CD4-positive, alpha-beta T cell treated with Interleukin-10 for 1 hour (primary cell): ENCODE measurements at places on chromosomes 5 and 9.

- DNase-seq: no peak
Measured at GRCh38 chr9:134887219-134887618, 6.6 kb downstream of the FCN2 start.

DNA sequence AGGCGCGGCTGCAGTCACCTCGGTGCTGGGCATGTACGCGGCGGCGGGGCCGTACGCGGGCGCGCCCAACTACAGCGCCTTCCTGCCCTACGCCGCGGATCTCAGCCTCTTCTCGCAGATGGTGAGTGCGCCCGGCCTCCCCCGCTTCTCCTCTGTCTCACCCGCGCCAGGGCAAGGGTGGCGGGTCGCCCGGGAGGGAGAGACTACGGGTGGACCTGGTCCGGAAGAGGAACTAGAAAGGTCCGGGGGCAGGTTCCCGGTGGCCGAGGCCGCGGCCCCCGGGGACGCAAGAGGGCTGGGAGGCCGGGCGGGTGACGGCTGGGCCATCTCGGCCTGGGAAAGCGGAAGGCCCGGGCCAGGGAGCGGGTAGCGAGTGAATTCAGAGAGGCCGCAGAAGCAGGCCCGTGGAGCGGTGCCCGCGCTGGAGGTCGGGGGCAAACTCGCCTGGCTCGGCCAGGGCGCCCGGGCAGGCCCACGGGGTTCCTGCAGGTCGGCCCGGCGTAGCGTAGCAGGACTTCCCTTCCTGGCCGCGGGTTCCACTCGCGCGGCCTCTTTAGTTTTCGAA, 711 bp downstream of the IRX1 start:
- DNase-seq: no peak

GRCh38 chr5:174745590-174746103, 21.3 kb downstream of the MSX2 start:
- no peak for DNase-seq

DNA sequence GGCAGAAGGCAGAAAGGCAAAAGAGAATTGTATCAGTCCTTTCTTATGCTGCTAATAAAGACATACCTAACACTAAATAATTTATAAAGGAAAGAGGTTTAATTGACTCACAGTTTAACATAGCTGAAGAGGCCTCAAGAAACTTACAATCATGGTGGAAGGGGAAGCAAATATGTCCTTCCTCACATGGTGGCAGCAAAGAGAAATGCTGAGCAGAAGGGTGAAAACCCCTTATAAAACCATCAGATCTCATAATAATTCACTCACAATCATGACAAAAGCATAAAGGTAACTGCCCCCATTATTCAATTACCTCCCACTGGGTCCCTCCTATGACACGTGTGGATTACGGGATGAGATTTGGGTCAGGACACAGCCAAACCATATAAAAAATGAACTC, 312.5 kb upstream of the PTGER4 start:
- DNase-seq: peak; percentile 58

DNA sequence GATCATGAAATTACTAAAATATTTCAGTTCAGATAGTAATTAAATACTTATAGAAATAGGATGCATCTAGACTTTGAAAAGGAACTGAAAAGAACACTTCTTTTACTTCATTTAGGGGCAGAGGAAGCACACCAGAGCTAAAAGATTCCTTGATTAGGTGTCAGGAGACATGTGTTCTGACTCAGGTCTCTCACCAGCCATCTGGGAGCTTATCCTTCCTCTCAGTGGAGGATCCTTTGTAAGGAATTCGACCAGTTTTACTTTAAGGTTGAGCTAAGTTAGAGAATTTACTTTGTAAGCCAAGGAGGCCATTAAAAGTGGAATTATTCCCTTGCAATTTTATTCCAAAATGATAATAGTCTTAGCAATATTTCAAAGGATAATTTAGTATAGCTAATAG, 16.7 kb downstream of the VCAN start:
- no peak for DNase-seq

- DNase-seq: peak; percentile 62
Measured at GRCh38 chr9:129483415-129484351, 137.2 kb downstream of the C9orf50 start.

DNA sequence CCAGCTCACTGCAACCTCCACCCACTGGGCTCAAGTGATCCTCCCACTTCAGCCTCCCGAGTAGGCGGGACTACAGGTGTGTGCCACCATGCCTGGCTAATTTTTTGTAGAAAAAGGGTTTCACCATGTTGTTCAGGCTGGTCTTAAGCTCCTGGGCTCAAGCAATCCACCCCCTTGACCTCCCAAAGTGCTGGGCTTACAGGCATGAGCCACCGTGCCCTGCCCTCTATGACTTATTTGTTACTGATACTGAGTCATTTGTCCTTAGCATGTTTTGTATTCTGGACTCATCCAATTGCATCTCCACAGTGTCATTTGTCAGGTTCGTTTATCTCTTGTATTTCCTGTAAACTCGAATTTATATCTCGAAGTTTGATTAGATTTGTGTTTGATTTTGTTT, 2.7 kb upstream of the ITK start:
- no peak for DNase-seq

GRCh38 chr5:22076586-22076985, 776.6 kb downstream of the CDH12 start:
- no peak for DNase-seq

- no peak for DNase-seq
Measured at GRCh38 chr5:135326296-135327254, 72.5 kb downstream of the MACROH2A1 start.

- no peak for DNase-seq
Measured at GRCh38 chr5:160850421-160850820, 1.6 kb downstream of the ATP10B start.

GRCh38 chr9:122252796-122253195, 11.8 kb downstream of the RBM18 start:
- DNase-seq: no peak

DNA sequence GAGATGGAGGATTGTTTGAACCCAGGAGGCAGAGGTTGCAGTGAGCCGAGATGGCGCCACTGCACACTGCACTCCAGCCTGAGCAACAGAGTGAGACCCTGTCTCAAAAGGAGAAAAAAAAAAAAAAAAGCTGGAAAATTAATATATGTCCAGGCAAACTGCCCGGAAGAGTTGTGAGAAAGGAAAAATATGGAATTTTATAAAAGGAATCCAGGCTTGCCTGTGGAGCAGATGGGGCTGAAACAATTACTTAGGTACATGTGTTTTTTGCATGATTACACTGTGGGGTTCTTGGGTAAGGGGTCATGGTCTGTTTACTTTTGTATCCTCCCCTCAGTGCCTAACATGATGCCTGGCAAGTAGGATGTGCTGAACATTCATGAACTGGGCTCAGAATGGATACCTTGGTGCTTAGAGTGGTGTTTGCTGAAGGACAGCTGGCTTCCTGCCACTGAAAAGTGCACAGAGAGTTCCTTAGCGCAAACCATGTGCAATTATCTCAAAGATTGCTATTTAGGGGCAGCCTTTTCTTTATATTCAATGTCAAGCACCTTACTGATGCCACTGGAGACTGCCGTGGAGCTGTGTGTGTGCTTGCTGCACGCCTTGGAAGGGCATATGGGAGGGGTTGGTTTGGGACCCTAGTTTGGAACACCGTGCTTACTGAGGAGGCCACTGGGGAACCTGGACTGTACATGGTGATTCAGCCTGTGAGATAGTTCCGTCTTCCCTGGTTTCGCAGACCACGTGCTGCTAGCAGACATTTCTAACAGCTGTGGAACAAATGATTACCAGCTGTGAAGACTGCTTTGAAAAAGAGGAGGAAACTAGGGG, 78.4 kb downstream of the MAP1B start:
- no peak for DNase-seq

DNA sequence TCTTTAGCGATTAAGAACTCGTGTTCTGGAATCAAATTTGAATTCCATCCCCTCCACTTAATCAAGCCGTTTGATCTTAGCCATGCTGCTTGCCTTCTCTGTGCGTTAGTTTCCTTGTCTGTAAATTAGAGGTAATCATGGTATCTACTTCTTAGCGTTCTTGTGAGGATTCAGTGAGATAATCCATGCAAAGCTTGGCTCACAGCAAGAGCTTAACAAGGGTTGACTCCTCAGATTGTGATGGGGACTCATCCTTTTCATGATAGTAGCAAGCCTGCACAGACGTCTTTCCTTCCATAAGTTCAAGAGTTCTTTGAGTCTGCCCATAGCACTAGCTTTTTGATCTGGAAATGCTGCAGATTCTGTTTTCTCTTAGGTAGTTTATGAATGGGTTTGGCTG, 72.8 kb downstream of the TRIO start:
- DNase-seq: no peak

GRCh38 chr9:87844506-87844905, 38.2 kb upstream of the SPATA31E1 start:
- no peak for DNase-seq

- no peak for DNase-seq
Measured at GRCh38 chr9:133226219-133227171, 17.4 kb upstream of the OBP2B start.

- DNase-seq: peak; percentile 78
Measured at GRCh38 chr5:76733049-76733417, 17.1 kb downstream of the F2R start.

DNA sequence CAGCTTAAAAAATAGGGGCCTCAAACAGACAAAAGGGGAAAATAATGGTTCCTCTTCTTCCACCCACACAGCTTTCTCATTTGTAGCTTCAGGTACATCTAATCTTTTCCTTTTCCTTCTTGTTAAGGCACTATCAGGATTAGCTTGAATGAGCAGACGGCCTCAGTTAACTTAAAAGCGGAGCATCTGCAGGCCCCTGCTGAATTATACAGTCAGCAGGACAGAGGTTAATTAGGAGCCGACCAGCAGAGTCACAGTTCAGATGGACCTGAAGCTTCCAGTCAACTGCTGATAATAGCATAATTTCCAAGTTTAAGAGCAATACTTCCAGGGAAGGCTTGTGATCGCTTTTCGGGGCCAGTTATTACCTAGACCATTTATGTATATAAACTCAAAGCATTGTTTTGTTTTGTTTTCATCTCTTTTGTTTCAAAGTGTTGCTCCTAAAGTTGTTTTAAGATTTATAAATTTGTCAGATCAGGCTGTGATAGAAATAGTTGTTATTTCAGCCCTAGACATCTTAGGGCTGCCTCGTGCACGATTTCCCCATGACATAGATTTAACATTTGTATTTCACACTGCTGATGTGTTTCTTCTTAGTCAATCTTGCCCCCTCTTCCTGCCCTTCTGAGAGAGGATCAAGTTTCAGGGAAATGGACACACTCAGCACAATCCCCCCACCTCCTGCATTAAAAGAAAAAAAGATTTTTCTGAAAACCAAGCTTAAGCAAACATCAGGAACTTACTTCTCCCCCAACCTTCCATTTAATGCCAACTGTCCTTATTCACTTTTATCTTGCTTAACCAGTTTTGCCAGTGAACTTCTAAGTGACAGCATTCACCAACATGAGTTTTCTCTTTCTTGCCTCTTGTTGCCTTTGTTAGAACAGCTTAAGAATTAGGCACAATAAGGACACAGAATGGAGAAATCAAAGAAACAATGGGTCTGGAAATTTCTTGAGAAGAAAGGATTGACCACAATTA, 449.8 kb downstream of the ARHGEF28 start:
- DNase-seq: no peak

DNA sequence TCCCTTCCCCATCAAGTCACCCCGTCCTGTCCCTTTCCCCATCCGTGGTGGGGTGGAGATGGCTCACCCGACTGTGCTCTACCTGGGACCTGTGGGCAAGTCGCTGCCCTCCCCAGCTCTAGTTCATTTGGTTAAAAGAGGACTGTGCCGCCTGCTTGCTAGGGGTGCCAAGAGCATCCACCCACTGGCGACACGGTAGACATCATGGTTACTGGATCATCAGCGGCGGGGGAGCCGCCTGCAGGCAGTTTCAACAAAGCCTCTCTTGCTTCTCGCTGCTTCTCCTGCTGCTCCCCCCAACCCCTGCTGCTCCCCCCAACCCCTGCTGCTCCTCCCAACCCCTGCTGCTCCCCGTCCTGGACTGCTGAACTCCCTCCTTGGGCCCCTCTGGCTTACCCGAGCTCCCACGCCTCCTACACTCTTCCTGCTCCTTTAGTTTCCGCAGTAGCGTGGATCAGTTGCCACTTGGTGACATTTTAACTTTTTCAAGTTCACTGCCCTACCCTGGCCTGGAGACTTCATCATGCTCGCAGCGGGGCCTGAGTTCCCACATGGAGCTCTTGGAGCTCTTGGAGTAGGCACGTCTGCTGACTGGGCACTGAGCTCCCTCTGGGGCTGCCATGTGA, 22.0 kb upstream of the SCGB3A1 start:
- no peak for DNase-seq

- DNase-seq: no peak
Measured at GRCh38 chr9:71821405-71821804, 53.1 kb upstream of the CEMIP2 start.

- DNase-seq: peak; percentile 51
Measured at GRCh38 chr5:135977375-135977928, 22.7 kb upstream of the LECT2 start.

- DNase-seq: no peak
Measured at GRCh38 chr9:125926936-125927335, 179.8 kb downstream of the PBX3 start.

DNA sequence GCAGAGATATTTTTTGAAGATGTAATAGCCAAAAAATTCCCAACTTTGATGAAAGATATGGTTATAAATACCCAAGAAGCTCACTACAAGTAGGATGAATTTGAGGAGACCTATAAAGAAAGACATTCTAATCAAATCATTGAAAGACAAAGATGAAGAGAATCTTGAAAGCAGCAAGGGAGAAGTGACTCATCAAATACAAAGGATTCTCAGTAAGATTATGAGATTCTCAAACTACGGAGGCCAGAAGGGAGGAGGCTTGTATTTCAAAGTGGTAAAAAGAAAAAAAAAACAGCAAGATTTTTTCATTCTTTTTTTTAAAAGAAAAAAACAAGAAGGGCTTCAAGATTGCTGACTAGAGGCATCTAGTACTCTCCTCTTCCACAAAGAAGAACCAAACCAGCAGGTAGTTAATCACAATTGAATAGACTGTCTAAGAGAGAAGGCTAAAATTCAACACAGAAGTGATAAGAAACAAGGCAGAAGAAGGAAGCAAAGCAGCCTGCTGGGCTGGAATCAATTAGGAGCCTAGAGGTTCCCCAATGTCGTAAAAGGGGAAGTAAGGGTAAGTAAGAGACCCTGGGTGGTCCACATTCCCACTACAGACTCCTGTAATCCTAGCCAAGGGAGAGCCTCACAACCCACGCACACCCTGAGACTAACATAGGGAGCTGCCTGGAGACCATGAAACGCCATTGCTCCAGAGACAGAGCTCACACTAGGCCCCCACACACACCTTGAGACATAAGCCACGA, 59.1 kb upstream of the NIPAL4 start:
- DNase-seq: no peak

- no peak for DNase-seq
Measured at GRCh38 chr5:16592255-16592654, 24.5 kb downstream of the RETREG1 start.

- DNase-seq: no peak
Measured at GRCh38 chr5:14266686-14267085, 123.5 kb downstream of the TRIO start.

- no peak for DNase-seq
Measured at GRCh38 chr5:107861565-107861964, 190.8 kb upstream of the EFNA5 start.

- DNase-seq: no peak
Measured at GRCh38 chr5:98333921-98334320, 439.5 kb upstream of the RGMB start.

GRCh38 chr5:93585041-93585766, 2.2 kb downstream of the NR2F1 start:
- DNase-seq: no peak
